ENCODE measurements at places on chromosomes 2 and 18.
A peak's percentile ranks its signal among the peaks of the same experiment; 100 is the strongest.

DNA sequence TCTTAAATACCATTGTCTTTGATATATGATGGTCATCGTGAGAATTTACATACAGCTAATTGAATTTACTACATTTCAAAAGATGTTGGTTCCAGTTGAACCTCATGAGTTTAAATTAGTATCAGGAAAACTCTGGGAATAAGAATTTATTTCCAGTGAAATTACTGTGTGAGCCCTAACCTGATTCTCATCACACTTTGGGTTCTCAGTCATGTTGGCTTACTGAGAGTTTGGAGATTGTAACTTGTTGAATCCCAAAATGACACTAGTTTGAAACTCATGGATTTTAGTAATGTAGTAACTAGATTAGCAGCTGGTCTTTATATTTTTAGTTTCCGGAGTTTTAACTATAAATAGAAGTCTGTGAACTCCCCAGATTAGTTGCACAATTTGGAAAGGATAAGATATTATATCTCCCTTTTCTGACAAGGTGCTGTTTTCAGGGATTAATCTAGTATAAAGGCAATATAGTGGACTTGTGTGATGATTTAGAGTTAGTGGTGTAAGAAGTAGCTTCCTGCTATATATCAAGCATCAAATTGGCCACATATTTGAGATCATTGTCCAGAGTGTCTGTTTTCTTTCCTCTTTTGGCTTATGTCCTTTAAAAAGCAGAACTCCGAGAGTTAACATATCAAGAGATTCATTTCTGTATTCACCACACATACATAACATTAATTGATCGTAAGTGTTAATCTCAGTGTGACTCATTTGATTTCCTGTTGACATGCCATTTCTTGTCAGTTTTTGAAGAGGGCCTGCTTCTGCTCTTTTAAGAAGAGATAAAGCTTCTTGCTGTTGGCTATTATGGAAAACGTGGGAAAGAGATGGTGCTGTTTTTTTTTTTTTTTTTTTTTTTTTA lies 15.7 kb downstream of the NDUFV2 start:
- DNase-seq: no peak

GRCh38 chr2:69918401-69918800 lies 3.5 kb downstream of the MXD1 start:
- DNase-seq: no peak

GRCh38 chr2:95313296-95314131 lies 16.4 kb downstream of the KCNIP3 start:
- no peak for DNase-seq

DNA sequence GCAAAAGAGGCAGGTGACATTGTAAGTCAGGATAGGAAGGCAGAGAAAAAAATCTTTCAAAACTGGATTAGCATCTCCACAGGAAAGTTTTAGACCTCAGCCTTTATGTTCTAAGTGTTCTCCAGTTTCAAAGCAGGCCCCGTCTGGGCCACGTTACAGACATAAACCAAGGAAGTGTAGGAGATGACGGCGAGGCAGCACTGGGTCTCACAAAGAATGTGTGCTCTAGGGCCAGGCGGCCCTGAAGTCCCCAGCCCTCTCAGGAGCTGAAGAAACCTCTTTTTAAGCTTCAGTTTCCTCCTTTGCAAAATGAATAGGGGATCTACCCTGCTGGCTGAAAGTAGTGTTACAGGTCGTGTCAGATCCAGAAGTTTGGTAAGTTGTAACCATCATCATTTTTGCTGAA lies 81.7 kb downstream of the SPRED2 start:
- no peak for DNase-seq

DNA sequence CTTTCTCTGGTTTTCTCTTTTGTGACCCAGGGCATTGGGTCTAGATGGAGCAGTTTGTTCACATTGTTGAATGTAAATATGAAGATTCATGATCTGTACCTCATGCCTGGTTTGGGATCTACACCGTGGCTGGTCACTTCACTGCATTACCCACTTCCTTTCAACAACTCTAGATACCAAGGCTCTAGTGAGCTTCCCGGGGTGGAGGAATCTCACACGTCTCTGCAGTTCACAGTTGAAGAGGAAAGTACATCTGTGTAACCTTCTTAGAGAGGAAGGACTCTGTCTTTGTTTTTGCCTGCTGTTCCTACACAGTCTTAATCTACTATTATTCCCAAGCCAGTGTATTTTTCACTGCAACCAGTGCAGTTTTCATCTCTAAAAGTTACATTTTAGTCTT lies 574.8 kb downstream of the MBD2 start:
- DNase-seq: no peak

DNA sequence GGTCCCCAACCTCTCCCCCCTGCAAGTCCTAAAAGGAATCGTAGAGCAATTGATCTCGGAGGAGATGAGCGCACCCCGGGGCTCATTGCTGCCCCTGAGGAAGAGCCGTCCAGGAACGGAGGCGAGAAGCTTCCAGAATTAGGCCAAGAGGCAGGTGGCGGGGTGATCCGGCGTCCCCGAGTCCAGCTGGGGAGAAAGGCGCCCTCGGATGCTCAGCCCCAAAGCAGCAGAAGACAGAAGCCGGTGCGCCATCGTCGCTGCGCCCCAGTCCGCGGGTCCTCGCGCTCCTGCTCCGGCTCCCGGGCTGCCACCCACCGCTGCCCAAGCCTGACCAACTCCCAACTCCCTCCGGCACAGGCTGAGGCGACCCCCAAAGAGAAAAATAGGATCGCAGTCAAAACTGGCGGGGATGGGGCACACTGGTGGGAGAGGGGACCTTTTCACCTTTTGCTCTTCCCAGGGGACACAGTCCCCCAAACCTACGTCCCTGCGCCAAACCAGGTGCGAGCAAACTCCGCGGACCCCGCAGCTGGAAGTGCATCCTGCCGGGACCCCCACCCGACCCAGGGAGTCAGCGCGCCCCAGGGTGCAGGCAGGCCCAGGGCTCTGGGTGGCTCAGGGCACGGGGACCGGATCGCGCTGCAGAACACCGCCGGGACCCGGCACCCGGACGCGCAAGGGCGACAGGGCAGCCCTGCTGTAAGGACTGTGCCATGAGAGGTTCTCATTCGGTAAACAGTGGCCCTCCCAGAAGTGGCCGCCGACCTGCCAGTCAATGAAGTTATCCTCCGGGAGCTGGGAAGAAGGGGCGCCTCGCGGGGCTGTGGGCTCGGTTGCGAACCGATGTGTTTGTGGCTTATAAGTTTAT lies 8.4 kb upstream of the MEIS1 start:
- no peak for DNase-seq

DNA sequence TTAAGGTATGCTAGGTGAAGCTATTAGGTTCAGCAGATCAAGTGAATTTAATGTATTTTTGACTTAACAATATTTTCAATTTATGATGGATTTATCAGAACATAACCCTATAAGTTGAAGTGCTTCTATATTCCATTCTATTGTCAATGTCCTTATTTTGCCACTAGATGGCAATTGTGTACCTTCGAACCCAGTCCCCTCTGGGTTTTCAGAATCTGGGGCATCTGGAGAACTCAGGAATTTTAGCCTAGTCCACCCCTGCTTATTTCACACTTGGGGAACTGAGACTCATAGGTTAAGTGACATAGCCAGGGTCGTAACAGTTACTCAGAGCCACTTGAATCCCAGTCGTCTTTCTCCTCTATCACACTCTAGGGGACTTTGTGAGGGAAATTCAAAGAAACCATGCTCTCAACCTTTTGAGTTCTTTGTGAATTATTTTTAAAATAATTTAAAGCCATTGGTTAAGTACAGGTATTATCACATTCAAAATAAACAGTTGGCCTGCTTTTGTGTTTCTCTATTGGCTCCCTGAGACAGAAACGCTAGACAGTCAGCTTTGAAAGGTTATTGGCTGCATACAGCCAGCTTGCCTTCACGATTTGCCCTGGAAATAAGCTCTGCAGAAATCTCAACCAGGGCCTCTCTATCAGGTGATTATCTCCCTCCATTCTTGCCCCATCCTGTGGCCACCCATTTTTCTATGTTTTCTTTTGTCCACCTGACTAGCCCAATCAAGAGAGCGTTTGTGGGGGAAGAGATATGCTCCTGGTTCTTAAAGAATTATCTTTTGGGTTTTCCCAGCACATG lies 145.0 kb downstream of the TTC27 start:
- no peak for DNase-seq

DNA sequence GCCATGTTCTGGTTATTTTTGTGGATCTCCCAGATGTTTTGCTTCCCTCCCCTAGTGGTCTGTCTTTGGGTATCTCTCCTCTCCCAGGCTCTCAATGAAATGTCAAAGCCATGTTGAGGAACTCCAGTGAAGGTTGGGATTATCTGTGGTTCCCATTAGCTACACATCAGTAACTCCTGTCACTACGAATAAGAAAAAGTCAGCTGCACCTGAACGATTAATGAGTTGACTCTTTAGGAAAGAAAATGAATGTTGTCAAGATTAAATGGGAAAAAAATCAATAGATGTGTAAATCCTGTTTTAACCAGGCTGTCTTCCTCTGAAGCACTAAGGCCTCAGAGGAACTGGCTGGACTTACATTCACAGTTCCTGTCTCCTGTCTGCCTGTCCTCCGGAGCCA lies 94.0 kb upstream of the DAPL1 start:
- no peak for DNase-seq

DNA sequence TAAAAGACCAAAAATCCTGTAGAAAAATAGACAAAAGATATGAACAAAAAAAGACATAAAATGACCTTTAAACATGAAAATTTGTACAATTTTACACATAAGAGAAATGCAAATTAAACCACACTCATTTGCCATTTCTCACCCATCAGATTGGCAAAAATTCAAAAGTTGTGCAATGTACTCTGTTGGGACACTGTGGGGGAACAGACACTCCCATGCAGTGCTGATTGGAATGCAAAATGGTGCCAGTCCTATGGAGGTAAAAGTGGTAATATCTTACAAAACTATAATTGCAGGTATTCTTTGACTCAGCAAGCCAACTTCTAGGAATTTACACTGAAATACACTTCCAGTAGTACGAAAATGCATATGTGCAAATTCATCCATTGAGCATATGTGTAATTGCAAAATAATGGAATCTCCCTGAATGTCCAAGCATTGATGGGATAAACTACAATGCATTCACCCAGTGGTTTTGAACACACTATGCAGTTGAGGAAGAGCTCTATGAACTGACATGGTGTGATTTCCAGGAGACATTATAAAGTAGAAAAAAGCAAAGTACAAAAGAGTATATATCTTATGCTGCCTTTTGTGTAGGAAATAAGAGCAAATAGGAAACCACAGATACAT lies 201.8 kb upstream of the ZNF521 start:
- DNase-seq: no peak

DNA sequence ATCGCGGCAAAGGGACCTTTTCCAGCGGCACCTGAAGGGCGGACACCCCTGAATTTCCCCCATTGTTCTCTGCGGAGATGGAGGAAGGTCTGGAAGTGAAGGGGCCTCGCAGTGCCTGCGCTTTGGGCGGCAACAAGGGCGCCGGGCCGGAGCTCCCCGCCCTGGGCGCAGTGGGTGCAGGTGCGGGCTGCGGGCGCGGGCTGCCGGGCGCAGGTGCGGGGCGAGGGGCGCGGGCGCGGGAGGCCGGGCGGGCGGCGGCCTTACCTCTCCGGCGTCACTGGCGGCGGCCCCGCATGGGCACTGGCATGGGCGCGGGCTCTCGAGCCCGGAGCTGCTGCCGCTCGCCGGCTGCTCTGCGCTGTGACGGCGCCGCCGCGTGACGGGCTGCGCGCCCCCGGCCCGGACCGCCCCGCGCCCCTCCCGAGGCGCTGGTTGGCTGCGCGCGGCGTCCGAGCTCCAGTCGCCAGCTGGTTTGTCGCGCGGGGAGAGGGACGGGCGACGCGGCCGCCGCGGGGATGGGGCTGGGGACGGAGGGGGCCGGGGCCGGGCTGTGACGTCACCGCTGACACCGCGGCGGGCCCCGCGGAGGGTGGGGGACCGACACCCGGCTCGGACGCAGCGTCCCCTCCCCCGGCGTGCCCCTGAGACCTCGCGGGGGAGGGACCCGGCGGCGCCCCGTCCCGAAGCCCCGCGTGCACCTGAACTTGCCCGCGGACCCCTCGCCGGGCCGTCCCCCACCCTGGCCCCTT lies at the start of gene KIF1A:
Gene KIF1A (minus strand): TSS at position 362 of the 749 bp plus-strand sequence. CDS start 22,467 bp downstream, outside the sequence.
- DNase-seq: peak; percentile 22

GRCh38 chr2:57429831-57430230 lies 616.8 kb upstream of the VRK2 start:
- no peak for DNase-seq

DNA sequence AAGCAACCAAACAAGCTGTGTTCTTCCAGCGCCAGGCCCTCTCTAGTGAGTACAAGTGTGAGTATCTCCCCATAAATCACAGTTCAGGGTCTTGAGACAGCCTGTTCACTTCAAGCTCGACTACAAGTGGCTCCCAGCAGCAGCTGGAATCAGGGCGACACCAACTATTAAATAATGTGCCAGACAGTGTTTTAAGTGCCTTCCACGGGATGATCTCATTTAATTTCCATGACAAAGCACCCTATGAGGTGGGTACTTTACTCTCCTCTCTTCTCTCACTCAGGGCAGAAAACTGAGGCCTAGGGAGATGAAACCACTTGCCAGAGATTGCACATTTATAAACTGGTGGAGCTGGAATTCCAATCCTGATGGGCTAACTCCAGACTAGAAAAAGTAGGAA lies 2.6 kb upstream of the FAM136A start:
- no peak for DNase-seq

DNA sequence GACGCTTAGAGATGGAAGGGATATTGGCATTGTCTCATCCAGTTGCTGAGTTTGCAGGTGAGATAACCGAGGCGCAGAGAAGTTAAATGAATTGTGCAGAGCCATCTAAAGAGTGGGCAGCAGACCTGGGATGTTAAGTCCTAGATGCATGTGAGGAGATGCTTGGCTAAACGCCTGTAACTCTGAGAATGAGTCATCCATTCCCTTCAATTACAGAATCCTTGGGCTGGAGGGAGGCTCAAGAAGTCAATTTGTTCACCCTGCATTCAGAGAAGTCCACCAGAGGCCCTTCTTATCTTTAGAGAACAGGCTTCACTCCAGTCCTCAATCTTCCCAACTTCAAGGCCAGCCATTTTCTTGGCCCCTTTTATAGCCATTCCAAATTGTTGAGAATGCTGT lies 1.6 kb downstream of the EHD3 start:
- no peak for DNase-seq

- DNase-seq: no peak
Observed at GRCh38 chr18:28916456-28916855, 739.5 kb upstream of the CDH2 start.

GRCh38 chr2:24891201-24891600 lies 28.8 kb downstream of the ADCY3 start:
- no peak for DNase-seq

- no peak for DNase-seq
Observed at GRCh38 chr18:56038171-56039030, 450.4 kb upstream of the TCF4 start.

GRCh38 chr18:58776084-58776483 lies 88.6 kb upstream of the ZNF532 start:
- no peak for DNase-seq

DNA sequence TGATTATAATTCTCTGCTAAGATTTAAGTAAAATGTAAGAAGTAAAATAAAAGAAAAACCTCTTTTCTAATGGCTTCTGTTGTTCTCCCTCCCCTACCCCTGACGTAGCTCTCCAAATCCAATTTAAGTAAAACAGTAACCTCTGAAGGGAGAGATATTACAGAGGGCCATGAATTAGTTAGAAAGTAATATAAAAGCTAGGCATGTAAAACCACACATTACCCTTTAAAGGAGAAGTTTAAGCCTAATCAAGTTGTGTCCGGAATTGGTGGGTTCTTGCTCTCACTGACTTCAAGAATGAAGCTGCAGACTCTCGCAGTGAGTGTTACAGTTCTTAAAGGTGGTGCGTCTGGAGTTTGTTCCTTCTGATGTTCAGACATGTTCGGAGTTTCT lies 116.9 kb upstream of the SCN7A start:
- no peak for DNase-seq

Data from activated naive CD8-positive, alpha-beta T cell treated with anti-CD3 and anti-CD28 coated beads, Interleukin-2, amount 50 U/mL, for 24 hours (primary cell).